AG04450 (cell line): ENCODE measurements at places on chromosomes 5 and 9.

DNA sequence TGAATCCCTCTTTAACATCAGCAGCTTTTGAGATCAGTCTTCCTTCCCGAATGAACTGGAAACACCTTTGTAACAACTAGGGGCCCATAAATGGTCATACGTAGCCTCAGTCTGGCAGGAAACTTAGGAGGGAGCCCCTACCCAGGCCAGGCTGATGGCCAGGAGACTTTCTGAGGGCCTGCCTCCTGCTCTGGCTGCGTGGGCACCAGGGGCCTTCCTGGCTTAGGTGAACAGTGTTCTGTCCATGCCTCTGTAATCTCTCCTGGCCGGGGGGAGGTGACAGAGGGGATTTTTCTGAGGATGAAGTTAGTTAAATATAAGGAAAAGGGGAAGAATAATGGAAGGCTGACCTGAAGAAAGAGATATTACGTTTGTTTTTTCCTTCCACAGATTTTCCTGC lies 843 bp upstream of the FSTL4 start:
- no peak for DNase-seq

- DNase-seq, result no peak
Measured at GRCh38 chr5:177409043-177409801, at the start of gene F12. Gene F12, minus strand, starts transcription at chr5:177409564. Its CDS starts 37 bp downstream, at chr5:177409527.

DNA sequence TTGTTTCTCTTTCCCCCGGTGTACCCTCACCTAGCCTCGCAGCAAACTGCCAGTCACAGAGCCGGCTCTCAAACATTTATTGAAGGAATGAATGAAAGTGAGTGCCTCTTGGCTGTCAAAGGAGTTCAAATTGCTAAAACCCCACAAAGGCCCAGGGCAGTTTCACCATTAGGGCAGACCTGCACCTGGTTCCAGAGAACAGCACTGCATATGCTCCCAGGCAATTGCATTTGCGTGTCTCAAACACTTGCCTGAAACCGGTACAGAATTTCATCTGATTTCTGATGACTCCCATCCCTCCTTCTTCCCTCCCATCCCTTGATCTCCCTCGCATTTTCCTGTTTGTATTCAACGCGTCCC lies 165.6 kb upstream of the ZNF462 start:
- no peak for DNase-seq

- DNase-seq, result no peak
Measured at GRCh38 chr5:18932081-18932480, 1055.9 kb downstream of the CDH18 start.

- no peak for DNase-seq
Measured at GRCh38 chr5:52469835-52470234, 317.9 kb upstream of the ITGA1 start.

GRCh38 chr5:58776559-58776958 lies 193.7 kb downstream of the RAB3C start:
- DNase-seq, result no peak
